HFF-Myc (cell line): ENCODE measurements at places on chromosomes 6 and 20.

- no peak for DNase-seq
Observed at GRCh38 chr20:5674176-5674660, 76.0 kb upstream of the SHLD1 start.

GRCh38 chr20:34708621-34709043 lies 4.5 kb downstream of the TP53INP2 start:
- DNase-seq = no peak

DNA sequence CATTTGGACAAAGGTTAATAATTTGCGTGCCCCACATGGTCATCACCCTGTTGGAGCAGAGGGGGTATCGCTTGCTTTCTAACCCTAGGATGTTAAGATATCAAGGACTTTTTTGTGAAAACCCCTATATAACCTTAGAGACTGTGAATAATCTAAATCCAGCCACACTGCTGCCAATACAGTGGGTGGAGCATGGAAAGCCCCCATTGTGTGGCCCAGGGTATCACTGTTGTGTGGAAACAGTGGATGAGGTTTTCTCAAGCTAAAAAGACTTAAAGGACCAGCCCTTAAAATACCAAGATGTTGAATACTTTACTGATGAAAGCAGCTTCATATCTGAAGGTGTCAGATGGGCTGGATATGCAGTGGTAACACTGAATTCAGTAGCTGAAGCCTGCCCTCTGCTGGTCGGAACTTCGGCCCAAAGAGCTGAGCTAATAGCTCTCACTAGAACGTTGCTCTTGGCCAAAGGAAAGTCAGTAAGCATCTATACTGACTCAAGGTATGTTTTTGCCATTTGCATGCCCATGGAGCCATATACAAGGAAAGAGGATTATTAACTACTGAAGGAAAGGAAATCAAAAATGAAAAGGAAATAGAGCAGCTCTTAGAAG lies 695.2 kb downstream of the PHF3 start:
- no peak for DNase-seq

GRCh38 chr6:1394514-1395463 lies 5.4 kb downstream of the FOXF2 start:
- DNase-seq = no peak

DNA sequence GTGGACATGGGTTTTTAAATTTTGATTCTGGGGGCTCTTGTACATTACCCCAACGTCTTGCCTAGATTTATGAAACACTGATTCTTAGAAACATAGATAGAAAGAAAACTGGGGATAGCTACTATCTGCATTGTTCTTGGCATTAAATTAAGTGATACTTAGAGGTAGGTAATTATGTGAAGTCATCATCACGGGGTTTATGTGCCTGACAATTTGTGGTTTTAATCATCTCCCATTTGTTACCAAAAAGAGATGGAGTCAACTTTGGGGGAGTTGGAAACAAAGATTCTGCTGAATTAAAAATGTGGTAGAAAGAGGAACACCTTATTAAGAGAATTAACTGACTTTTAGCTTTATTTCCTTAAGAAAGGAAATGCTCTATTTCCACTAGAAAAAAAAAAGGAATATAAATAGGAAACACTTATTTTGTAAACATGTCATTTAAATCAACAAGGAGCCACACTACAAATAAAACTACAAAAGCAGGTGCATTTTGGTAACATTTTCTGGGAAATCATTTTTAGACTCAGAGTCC lies 5.6 kb downstream of the TNFAIP3 start:
- no peak for DNase-seq

GRCh38 chr20:60043435-60043834 lies 85.2 kb downstream of the CDH26 start:
- DNase-seq = no peak

DNA sequence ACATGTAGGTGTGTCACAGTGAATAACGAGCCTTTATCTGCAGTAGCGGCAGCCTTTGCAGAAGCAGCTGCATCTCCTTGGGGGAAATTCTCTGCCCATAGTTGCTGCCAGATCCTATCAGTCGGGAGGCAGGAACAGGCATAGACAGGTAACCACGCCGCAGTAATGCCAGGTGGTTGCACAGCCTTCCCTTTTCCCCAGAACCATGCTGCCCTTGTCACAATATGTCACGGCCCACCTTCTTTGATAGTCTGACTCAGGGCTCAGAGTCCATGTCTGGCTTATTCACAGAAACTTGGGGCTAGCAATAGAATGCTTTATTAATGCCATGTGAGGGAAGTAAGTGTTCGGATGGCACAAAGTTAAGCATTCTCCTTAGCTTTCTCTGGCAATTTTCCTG lies 76.6 kb downstream of the F13A1 start:
- no peak for DNase-seq

DNA sequence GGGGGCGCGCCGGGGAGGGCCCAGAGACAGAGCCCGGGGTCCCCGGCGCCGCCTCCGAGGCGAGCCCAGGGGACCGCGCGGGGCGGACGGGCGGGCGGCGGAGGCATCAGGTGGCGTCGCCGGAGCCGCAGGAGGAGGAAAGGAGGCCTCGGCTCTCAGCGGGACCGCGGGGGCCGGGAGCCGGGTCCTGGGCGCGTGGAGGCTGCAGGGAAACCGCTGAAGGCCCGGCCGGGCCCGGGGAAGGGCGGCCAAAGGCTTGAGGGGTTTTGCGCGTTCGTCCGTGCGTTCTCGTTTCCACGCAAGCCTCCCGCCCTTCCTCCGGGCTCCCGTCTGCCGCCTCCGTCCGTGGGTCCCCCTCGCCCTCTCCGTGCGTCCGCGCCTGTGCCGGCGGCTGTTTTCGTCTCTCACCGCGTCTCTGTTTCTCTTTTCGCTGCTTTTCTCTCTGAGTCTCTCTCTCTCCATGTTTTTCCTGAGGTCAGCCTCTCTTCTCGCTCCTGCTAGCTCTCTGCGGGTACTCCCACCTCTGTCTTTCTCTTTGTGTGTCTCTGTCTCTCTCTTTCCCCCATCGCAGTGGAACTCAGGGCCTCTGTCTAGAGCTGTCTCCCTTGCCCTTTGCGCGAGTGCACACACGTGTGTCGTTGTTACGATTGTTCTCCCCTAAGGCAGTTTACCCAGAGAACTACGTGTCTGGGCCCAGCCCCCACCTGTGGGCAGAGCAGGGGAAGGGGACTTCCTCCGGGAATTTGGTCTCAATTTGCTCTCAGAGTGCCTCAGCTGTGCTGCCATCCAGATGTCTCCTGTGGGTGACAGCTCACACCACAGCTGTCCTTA lies 2.1 kb downstream of the IRF4 start:
- DNase-seq = no peak

DNA sequence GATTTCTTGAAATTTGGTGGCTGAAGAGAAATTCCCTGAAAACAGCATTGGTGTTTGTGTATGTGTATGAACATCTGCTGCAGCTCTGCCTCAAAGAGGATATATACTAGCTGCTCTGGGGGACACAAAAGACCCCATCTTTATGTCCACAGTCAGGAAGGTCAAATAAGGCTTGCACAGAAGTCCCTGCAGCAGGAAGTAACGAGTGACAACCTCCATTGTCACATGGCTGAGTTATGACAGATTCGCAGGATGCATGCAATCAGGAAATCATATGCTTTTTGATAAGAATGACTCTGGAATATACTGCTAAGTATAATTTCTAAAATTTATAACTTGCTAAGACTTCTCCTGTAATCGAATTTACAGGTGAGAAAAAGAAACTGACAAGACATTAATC lies 225.9 kb upstream of the CST7 start:
- DNase-seq = no peak

DNA sequence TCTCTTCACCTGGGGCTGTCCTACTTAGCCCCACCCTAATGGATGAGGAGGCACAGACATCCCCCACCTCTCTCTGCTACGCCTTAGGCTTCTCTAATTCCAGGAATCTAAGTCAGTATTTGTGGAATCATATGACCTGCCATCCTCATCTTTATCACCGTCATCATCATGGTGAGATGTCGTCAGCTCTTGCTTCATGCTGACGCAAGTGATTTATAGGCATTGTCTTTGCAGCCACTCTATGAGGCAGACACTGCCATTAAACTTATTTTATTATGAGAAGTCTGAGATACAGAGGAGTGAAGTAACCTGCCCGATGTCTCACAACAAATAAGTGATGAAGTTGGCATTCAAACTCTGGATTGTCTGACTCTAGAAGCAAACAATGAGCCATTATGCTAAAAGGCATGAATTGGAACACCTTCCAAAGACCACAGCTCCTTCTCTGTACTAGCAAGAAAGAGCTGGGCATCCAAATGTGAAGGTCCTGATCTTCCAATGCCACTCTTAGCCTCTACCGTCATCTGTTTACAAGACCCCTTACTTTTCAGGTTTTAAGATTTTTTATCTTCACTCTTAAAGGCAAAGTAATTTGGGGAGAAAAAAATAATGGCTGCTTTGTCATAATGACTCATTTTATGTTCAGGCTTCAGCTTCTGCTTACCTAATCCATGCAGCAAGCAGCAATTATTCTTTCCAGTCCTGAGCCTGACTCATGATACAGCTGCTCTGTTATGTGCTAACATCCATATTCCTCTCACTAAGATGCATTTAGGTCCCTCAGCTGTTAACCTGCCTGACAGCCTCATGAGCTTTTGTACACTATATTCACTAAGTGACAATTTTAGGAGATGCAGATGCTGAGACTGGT lies 113.7 kb upstream of the BCLAF1 start:
- peak; percentile 42 for DNase-seq

DNA sequence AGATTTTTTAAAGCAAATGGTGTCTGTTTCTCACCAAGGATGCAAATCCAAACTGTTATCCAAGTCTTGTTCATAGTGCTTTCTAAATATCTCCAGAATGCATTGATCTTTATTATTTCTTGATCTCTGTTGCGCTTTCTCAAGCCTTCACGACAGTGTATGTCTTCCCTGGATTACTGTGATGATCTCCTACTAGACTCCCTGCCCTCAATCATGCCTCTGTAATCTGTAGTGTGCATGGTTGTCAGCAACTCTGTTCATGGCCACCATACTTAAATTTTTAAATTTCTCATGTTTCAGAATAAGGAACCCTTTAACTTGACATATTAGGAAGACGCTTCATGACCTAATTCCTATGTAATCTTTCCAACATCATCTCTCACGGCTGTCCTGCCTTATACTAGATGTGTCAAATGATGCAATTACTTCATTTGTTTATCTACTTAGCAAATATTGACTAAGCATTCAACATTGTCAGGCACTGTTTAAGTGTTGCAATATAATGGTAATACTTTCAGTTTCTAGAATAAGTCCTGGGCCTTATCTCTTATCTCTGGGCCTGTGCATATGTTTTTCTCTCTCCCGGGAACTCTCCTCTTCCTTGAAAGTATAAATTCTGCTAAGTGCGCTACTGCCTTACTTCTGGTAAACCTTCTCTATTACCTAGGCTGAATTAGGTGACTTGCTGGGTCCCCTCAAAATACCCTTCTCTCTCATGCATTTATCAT lies 25.6 kb upstream of the AHI1 start:
- DNase-seq = no peak

- DNase-seq = no peak
Observed at GRCh38 chr6:24888715-24889370, 46.9 kb downstream of the RIPOR2 start.

DNA sequence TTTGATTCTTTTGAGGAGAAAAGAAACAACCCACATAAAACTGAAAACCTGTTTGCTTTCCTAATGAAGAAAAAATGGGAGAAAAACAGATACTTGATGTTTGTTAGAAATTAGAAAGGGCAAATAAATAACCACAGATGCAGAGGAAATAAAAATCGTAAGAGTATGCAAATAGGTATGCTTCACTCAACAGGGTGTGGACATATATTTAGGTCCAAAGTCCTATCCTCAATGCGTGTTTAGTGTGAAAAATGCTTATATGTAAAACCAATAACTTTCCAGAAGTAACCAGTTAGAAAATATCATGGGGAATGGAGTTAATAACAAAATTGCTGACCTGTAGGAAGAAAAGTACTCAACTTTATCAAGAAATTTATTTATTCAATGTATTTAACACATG lies 135.7 kb downstream of the TOX2 start:
- DNase-seq = no peak

DNA sequence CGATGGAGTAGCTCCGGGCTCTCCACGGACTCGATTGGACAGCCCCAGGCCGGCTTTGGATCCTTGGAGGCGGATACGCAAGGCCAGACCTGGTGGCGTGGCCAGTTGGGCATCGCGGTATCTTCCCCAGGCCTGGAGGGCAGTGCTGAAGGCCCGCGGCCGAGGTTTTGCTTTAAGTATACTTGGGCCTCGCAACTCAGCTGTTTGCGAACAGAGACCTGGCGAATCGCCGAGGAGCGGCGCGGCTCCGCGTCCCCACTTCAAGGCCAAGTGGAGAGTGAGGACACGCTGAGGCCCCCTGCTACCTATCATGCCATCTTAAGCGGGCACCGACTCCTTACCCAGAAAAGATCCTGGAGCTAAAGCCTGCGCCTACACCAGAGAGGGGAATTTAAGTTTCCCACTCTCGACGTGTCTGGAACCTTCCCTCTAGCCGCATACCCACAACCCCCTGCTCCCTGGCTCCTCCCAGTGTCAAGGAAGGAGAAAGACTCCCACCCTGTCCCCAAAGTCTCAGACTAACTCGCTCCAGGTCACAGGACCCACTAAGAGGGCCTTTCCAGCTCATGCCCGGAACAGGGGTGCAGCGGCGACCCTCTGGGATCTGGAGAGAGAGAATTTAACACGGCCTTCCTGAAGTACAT lies 4.1 kb downstream of the LINC00237 start:
- no peak for DNase-seq

- no peak for DNase-seq
Observed at GRCh38 chr20:43459022-43459942, 1.6 kb downstream of the SRSF6 start.

DNA sequence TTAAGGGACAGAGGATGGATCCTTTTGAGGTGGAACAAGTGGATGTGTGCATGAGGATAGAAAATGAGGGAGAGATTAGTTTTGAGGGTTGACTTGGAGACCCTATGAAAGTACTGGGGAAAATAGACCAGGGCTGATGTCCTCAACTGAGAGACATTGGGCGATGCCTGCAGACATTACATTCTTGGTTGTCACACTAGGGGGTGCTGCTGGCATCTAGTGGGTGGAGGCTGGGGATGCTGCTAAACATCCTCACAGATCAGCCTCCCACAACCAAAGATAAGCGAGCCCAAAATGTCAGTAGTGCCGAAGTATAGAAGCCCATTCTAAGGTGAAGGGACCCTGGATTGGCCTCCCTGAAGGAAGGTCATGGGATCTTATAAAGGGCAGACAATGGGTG lies 63.3 kb downstream of the MOCS1 start:
- no peak for DNase-seq

DNA sequence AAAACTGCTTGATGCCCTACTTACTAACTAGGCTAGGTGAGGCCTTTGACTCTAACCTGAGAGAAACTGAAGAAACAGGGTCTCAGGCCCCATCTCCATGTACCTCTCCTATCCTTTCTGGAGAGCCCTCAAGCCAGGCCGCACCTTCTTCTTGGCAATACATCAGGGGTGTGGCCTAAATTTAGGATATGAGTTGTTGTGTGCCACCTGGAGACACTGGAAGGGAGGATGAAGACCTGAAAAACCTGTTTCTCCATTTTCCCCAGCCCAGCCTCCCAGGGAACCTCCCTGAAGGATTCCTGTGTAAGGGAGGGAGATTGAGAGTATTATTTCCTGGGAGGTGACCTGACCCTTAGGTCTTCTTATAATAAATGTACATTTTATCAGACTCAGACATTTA lies 3.1 kb downstream of the LY6G6D start:
- no peak for DNase-seq

GRCh38 chr6:167093922-167094432 lies 28.9 kb upstream of the CCR6 start:
- DNase-seq = no peak

- no peak for DNase-seq
Observed at GRCh38 chr20:13261460-13262301, 40.6 kb downstream of the ISM1 start.

- no peak for DNase-seq
Observed at GRCh38 chr20:688809-689212, 13.2 kb upstream of the SCRT2 start.
